ENCODE measurements at places on chromosomes 11 and 22.

DNA sequence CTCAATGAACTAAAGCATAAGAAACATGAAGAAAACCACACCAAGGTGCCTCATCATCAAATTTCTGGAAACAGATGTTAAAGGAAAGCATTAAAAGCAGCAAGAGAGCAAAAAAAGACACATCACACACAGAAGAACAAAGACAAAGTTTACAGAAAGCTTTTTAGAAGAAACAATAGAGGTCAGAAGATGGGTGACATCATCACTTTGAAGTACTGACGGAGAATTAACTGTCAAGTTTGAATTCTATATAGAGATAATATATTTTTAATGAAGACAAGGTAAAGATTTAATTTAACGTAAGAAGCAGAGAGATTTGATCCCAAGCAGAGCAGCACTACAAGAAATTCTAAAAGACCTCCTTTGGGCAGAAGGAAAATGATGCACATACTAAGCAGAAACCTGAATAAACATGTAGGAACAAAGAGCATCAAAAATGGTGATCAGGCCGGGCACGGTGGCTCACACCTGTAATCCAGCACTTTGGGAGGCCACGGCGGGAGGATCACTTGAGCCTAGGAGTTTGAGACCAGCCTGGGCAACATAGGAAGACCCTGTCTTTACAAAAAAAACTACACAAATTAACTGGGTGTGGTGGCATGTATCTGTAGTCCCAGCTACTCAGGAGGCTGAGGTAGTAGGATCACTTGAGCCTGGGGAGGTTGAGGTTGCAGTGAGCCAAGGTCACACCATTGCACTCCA is 63.3 kb upstream of the RTL6 start:
- DNase-seq = no peak

DNA sequence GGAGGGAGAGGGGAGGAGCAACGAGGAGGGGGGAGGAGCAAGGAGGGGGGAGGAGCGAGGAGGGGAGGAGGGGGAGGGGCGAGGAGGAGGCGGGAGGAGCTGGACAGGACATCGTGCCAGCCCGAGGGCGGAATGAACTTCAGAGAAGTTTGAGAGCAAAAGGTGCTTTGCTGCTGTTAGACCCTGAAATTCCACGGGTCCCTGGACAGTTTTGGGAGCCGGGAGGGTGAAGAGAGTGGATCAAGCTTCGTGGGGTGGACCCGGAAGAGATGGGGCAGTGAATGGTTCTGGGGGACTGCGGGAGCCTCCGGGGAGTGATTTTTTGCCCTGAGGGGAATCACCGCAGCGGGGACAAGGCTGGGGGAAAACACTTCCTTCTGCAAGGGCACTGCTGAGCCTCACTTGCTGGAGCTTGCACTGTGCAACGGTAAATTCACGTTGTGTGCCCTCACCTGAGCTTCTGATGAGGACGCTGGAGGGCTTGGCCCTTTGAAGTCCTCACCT is 10.7 kb upstream of the NLRP6 start:
- peak; percentile 56 for DNase-seq

GRCh38 chr11:72940417-72940816 is 126.2 kb downstream of the ATG16L2 start:
- no peak for DNase-seq

DNA sequence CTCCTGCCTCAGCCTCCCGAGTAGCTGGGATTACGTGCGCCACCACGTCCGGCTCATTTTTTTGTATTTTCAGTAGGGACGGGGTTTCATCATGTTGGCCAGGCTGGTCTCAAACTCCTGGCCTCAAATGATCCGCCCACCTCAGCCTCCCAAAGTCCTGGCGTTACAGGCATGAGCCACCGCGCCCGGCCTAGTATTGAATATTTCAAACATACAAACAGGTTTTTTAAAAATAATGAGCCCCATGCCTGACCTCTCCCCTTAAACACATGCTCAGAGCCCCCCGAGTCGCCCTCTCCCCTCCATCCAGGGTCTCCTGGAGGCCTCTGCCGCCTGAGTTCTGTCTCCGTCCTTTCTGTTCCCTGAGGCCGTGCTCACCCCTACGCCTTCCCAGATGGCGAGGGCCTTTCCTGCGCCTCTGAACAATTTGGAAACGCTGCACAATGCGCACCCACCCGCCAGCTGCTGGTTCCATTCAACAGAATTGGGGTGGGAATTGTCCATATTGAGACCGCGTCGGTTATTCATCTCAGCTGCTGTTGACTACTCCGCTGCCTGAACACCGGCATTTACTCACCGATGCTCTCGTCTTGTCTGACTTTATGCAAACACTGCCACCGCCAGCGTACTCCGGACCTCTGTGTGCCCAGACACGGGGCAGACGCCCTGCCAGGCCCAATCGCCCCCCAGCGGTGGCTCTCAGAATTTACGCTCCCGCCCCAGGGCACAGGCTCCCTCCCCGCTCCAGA is 13.6 kb upstream of the RNH1 start:
- no peak for DNase-seq

GRCh38 chr11:118015385-118015841 is 29.2 kb downstream of the IL10RA start:
- DNase-seq = no peak

DNA sequence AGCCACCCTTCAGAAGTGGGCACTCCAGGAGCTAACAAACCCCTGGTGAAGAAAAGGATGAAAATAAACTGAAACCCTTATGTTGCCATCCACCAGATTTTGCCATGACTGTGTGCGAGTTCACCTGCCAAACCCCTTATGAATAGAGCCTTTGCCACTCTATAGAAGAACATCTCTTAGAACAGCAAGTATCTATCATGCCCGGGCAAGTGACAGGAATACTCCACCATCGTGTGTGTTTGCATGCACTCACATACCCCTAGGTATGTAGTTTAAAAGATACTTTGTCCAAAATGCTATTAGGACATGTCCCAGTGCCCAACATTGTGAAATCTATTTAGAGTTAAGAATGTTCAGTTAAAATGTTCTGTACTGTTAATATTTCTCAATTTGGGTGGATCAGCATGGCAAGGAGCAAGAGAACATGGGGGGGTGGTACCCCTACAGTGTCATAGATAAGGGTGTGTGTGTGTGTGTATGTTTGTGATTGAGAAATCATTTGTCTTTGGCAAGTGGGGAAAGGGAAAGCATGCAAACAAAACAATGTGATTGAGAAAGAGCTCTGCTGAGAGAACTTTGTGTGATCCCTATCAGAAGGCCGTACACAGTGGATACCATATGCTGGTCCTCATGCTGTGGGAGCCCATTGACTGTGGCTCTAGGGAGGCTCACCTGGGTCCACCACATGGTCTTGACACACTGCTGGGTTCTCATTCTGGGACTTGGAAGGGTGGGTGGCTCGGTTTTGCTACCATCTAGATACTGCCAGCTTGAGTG is 94.9 kb downstream of the ZBTB16 start:
- no peak for DNase-seq

DNA sequence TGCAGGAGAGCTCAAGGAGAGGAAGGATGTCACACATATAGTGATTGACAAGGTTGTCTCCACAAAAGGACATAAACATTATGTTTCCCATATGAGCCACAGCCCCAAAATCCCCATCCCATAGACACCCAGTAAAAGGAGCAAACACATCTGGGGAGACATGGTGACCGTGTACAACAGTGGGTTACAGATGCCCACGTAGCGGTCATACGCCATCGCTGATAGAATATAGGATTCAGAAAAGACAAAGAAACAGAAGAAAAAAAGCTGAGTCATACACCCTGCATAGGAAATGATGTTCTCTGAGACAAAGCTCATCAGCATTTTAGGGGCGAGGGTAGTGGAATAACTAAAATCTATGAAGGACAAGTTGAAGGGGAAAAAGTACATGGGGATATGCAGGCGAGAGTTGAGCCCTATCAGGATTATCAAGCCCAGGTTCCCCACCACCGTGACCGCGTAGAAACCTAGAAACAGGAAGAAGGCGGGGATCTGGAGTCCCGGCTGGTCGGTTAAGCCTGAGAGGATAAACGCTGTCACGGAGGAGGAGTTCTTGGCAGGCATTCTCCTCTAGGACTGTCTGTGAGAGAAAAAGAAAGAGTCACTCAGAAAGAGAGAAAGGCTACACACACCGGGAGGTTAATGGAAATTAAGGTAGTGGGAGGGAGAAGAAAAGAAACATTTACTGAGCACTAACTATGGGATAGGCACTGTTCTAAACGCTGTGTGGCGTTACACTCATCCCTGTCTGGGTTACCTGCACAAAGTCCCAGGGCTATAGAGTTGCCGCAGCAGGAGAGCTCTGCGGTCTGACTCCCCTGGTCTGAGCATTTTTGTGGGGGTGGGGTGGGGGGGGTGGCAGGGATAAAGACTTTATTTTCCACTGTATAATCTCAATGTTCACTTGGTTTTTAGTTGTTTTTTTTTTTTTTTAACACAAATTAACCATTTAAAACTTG is 36.1 kb upstream of the OR8B8 start:
- DNase-seq = no peak

DNA sequence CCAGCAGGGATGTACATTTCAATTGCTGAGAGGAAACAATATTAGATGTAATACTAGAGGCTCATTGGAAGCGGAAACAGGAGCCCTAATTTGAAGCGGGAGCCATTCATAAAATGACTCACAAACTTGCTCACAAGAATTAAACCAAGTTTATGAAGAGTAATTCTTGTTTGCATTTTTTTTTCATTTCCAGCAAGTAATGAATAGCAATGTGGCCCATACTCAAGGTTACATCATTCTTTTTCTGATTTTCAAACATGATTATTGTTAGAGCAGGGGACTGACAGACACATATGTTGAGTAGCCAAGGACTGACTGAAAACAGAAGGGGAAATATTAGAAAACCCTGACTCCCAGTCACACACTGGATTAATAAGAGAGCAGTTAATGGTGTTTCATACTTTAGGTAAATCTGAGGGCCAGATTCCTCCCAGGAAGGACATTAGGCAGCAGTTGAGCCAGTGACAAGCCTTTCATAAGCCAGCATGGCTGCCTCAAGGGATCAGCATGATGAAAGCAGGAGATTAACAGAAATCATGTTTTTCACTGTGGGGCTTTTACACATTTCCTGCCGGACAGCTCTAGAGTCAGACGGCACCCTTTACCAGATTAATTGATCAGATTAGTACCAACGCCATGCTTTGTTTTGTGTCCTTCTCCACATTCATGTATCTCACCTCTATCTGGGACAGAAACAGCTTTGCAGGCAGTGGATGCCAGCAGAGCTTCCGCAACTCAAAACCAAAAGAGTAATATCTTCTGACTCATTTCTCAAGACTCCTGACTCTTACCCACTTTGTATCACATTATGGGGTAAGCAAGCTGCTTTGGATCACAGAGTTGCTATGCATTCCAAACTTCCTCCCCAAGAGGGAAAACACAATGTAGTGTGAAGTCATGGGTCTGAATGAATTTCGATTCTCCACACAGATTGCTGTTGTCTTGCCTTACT is 831.6 kb downstream of the KCNA4 start:
- no peak for DNase-seq

DNA sequence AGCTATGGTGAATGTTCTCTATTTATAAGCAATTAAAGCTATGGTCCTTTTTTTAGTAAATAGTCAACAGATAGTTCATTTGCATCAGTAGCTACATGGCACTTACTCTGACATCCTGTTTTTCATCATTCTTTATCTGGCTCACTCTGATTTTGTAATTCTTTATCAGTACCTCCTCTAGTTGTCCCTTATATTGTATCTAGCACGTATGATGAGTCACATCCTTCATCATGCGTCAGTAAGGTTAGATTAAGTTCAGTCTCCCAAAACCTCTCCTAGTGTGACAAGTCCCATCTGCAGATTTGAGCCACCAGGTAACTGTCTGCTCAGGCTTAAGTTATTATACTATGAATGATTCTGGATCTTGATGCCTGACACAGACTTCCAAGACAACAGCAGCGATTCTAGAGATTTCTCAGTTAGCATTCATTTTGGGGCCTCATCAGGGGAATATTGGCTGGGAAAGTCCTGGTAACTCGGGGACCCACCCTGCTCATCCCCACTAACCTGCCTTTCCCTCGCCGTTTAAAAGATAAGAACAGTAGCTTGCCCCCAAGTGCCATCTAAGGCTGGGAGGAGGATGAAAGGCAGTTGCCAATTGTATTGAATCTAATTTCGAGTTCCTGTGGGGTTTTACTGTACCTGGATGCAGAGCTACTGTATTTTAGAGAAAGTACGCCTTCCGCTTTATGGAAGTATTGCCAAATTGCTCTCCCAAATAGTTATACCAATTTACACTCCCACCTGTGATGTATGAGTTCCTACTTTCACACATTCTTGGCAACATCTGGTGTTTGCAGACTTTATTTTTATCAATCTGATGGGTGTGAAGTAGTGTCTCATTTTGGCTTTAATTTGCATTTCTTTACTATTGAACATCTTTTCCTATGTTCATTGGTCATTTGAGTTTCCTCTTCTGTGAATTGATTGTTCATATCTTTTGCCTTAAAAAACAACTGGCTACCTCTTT is 55.9 kb downstream of the ZC3H12C start:
- DNase-seq = no peak

GRCh38 chr11:8709002-8709672 is 26.5 kb downstream of the RPL27A start:
- no peak for DNase-seq

DNA sequence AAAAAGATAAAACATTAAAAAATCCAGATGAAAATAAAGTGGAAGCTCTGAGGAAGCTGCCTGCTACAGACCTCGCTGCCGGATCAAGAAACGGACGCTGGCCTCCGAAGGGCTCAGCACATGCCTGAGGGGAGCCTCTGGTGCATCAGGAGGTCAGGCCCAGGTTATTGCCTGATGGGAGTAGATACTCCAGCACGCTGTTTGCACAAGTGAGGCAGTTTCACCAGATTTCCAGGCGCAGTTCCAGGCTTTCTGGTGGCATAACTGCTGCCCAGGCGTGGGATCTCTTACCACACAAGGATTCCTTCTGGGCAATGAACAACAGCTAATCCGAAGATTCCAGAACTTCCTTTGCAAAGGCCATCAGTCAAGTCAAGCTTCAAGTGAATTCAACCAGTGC is 154.2 kb downstream of the MPPED1 start:
- no peak for DNase-seq

- no peak for DNase-seq
These were observed 5.8 kb downstream of the CCDC34 start for GRCh38 chr11:27357250-27357649.

GRCh38 chr22:28462041-28462440 is 217.6 kb downstream of the TTC28 start:
- DNase-seq = no peak

GRCh38 chr22:17880468-17880867 is 106.2 kb upstream of the BID start:
- no peak for DNase-seq

DNA sequence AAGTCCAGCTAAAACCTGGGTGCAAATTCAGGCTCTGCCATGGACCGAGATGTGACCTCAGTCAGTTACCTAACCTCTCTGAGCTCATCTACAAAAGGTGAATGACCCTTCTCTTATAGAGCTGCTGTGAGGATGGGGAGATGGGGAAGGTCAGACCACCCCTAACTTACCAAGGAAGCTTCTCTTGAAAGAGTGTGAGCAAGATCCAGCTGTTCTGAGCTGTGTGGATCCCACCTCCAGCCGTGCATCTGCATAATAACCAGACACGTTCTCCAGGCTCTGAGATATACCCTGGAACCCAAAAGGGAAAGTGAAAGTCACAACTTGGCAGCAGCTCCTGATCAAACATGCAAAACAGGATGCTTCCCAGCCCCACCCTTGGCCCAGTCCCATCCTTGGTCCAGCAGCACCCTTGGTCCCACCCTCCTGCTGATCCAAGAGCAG is at the start of gene APOL3:
Gene APOL3 (minus strand): TSS at position 257 of the 444 bp plus-strand sequence. CDS start 11,700 bp downstream, outside the sequence.
- no peak for DNase-seq

- no peak for DNase-seq
These were observed 134.7 kb downstream of the HIPK3 start for GRCh38 chr11:33391893-33392251.

- no peak for DNase-seq
These were observed 23.0 kb downstream of the KCNE3 start for GRCh38 chr11:74444173-74444826.

- no peak for DNase-seq
These were observed 14.0 kb upstream of the SESN3 start for GRCh38 chr11:95245038-95245437.
